ENCODE measurements at places on chromosomes 13 and 19.
A peak's percentile ranks its signal among the peaks of the same experiment; 100 is the strongest.

DNA sequence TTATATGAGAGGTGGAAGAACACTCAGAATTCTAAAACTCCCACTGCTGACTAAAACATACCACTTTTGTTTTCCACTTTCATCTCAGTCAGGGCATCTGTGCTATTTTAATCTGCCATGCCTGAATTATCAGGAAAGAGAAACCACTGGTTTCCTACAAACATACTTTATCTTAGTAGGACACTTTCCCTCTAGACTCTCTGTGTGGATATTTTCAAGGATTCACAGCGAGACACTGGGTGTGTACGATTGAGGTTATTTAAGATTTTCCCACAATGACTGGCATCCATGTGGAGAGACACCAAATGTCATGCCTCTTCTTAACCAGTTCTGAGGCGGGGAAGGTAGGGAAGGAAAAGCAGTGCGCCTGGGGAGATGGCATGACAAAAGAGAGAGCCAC is 212.2 kb downstream of the ENOX1 start:
- no peak for DNase-seq

DNA sequence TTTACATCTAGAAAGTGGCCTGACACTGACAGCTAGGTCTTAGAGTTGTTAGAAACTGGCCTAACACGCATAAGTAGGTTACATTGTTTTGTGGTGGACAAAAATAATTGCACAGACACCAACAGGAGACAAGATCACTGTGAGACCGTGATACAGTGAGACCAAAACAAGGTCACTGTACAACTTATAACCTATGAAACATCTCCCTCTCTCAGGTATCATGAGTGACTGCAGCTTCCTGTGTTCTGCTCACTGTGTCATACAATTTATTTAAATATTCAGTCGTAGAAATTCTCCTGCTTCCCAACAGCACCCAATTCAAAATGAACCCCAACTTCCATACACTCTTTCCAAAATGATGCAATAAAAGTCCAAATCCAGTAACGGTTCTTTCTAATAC is 2165.2 kb downstream of the PCDH9 start:
- no peak for DNase-seq

- DNase-seq: no peak
Observed at GRCh38 chr19:42926781-42927180, 9.1 kb upstream of the PSG6 start.

DNA sequence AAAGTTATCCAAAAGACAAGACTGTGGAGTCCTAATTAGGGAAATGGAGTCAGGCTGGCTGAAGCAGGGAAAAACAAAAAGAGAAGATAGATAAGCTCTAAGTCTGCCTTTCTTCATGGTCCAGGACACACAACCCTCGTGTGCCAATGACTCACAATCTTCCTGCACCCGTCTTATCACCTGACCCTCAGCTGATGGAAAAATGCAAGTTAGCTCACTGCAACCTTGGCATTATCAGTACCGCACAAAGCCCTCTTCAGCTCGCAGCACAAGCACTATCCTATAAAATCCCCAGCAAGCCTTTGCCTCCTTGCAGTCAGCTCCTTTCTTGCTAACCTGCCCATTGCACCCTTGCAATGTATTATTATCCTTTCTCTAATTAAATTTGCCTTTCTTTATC is 4.3 kb downstream of the OR7A5 start:
- no peak for DNase-seq

DNA sequence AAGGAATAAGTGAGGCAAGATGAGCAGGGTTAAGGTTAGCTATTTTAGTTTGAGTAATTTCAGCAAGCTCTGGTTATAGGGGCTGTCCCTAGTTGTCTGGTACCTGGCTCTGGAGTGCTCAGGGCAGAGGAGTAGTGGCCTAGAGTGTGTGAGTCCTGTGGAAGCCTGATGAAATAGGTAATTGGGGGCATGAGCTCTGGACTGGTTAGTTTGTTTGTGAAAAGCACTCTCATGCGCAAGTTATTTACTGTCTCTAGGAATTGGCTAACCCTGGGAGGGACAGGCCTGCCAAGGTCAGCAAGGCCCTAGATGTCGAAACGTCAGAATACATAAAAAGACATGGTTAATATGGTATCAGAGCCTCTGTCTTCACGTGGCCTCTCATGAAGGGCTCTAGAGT is 900.1 kb downstream of the PCDH17 start:
- DNase-seq: no peak

DNA sequence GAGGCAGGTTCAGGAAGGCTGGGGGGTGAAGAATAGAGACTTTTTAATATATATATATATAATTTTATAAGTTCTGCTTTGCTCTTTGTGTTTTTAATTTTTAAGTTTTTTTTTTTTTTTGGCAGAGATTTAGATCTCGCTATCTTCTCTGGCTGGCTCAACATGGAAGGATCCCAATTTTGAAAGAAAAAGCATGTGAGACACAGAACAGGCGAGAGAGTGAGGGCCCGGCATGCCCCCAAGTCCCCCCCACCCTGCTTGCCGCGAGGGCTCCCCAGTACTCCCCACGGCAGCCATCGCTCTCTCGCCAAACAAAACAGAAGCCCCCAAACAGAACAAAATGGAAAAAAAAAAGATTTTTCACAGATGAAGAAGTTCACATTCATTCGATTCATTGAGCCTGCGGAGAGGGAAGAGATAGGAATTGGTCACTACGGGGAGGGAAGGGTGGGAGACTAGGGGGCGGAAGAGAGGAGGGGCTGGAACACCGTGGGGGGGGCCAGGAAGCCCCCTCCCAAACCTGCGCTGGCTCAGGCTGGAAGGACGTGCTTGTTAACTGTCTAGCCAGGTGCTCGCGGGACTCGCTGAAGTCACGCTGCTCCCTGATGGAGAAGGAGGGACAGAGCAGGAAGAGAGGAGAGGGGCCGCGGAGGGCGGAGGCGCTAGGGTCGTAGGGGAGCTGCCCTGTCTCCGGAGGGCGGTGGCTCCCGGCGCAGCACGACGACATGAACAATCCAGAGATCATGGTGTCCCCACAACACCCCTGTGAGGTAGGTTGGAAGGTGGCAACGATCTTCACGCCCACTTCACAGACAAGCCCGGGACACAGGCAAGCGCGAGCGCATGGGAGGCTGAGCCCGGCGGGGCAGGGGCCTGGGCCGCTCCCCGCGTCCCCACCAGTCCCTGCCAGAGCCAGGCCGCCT is 10.6 kb downstream of the KHSRP start:
- DNase-seq: no peak

- peak; percentile 34 for DNase-seq
Observed at GRCh38 chr19:49441210-49441959, at the start of gene SLC17A7. Gene SLC17A7 (minus strand): TSS chr19:49441527. CDS start chr19:49441379, 148 bp downstream.

DNA sequence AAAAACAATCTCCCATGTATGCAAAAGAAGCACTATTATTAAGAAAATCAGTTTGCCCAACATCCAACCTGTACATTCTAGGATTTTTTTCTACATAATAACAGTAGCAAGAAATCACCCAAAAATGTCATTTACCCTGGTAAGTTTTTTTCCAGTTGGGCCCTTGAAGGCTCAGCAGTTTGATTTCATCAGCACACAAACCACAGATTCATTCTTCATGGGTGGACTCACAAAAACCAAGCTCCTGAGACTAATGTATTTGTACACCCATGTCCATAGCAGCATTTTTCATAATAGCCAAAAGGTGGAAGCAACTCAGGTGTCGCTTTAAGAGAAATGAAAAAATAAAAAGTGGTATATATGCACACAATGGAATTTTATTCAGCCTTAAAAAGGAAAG is 210.1 kb downstream of the TBC1D4 start:
- DNase-seq: no peak

- DNase-seq: no peak
Observed at GRCh38 chr13:37918116-37918714, 48.6 kb upstream of the TRPC4 start.

DNA sequence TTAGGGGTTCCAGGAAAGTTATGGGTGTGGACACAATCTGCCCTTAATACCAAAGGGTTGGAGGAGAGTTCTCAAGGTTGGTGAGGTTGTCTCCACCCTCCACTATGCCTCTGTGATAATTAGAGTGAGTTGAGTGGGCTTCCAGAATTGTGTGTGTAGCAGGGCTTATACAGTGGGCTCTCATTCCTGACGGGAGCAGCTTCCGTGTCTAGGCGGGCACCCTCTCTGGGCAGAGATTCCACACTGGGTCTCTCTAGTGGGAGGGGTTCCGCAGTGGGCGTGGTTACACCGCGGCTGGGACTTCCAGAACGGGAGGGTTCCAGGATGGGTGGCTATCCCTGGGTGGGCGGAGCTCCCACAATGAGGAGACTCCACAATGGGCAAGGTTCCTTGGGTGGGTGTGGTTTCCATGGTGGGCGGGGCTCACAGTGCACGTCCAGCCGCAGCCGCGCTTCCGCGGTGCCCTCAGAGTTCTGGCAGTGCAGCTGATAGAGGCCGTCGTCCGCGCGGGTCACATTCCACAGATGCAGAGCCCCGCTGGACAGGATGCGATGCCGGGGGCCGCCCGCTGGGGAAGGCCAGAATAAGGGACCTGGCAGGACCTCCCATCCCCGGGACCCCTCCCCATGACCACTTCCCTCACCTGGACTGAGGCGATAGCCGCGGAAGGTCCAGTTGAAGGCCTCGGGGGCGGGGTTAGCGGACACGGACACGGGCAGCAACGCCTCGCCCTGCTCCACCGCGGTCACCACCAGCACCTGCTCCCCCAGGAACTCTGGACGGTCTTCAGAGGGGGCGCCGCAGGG is 8.4 kb downstream of the NPHS1 start:
- DNase-seq: peak; percentile 33

Data from transverse colon (tissue), 4 donors.